ENCODE measurements at places on chromosomes 12 and 14.

DNA sequence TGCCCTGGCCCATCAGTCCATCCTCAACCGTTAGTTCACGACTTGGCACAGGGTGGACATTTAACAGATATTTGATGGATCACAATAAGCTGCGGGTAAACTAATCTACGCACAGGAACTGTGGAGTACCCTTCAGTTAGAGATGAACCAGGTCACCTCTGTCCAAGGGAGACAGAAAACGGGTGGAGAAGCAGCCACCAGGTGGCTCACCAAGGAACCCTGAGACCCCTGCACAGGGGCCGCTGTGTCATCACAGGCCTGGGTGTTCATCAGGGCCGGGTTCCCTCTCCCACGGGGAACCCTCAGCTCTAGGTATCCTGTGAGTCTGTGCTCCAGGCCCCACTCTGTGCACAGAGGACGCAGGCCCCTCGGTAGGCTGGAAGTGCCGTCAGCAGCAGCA lies 122.2 kb downstream of the PIWIL1 start:
- DNase-seq, result no peak

DNA sequence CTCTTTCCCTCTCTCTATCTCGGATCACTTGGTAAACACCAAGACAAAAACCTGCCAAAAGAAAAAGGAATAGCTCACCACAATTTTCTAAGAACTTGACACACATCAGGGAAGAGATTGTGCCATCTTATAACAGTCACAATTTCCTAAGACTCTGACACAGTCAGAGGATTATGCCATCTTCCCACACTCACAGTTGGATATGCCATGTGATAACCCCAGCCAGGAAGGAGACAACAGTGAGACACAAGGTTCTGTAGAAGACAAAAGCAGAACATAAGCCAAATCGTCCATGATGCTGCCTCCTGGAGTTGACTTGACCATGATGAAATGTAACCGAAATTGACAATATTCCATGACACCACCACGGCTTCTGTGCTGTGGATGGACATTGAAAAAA lies 2.8 kb upstream of the CLEC9A start:
- no peak for DNase-seq

DNA sequence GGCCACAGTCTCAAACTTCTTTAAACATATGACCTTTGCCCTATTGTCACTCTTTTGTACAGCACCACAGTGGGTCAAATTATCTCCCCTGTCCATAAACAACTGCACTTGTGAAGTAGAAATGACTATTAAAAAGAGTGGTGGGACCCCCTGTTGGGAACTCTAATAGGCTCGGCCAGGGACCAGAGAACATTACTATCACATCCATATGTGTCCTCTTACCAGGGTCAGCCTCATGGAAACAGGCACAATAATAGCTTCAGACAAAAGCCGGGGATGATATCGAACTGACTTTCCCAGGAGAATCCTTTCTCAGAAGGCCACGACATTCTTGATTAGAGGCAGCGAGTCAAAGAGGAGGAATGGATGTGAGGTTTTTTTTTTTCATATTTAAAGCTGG lies 96.6 kb downstream of the NKX2-1 start:
- DNase-seq, result no peak

DNA sequence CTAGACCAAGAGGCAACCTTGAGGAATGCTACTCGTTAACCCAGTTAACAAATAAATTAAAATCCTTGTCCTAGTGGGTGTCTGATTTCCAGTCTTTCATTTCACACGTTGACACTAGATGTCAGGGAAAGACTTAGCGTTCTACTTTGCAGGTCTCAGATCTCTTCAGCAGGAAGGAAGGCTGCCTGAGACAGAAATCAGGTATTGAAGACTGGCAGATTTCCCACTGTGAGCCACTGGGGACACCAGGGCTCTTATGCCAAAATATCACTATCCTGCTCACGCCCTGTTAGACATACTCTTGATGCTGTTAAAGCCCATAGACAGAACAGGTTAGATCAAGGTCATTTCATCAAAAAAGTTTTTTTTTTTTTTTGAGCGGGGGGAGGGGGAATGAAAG lies 33.0 kb downstream of the EMP1 start:
- DNase-seq, result no peak

GRCh38 chr14:58805605-58806409 lies 168.0 kb downstream of the DACT1 start:
- DNase-seq, result no peak

GRCh38 chr12:122062832-122063693 lies 15.5 kb upstream of the MLXIP start:
- DNase-seq, result no peak

DNA sequence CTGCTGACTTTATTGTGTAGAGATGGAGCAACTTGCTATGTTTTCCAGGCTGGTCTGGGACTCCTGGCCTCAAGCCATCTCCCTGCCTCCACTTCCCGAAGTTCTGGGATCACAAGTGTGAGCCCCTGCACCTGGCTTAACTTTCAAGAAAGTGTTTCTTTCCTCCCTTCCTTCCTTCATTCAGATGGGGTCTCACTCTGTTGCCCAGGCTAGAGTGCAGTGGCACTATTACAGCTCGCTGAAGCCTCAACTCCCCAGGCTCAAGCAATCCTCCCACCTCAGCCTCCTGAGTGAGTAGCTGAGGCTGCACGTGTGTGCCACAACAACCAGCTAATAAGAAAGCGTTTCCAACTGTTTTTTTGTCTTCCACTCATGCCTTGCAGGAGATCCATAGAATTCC lies 185.6 kb upstream of the AMIGO2 start:
- DNase-seq, result no peak

DNA sequence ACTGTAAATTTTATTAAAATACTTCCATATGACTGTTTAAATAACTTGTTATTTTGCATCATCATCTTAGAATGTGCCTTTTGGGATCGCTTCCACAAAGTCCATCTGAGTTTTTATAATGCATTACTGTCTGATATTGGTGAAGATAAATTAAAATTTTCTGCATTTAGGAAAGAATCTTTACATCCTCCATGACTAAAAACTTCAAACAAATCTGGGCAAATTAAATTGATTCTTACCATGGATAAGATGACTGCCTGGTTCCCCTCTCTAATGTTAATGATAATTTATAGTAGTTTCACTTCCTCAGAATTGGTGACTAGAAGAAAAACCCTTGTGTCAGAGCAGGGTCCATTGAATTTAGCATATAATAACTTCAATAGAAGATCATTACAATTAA lies 94.7 kb upstream of the SLC38A4 start:
- DNase-seq, result no peak

Data from stimulated activated CD4-positive, alpha-beta T cell treated with anti-CD3 and anti-CD28 coated beads, Interleukin-15, amount 100 ng/mL, for 48 hours (primary cell).